ENCODE measurements at places on chromosomes 7 and 10. TPM values are rescaled to one million over a fixed set of nuclear protein-coding genes. Genes with fewer than 3 reads are reported as not detected.

Gene TSPAN15
- 1.8 TPM for total RNA-seq

Gene TRIM74
- total RNA-seq: 1.8 TPM

Gene DNAH11
- not detected for total RNA-seq

Gene CARD11
- total RNA-seq: 114 TPM

Gene MMP21
- not detected for total RNA-seq

- peaks cover 100% of the 10 kb centered on the region for H3K4me1 ChIP-seq
- no peaks in the 10 kb centered on the region for H3K27me3 ChIP-seq
- H3K4me3 ChIP-seq: no peak overlapping the region
- H3K36me3 ChIP-seq: peaks cover 56% of the 10 kb centered on the region
These were observed 163.8 kb upstream of the KLF14 start for GRCh38 chr7:130897515-130898419.

GRCh38 chr10:68010426-68010940 lies 64.6 kb downstream of the HERC4 start:
- H3K36me3 ChIP-seq: peaks cover 2% of the 10 kb centered on the region
- H3K4me3 ChIP-seq: no peak overlapping the region
- no peak overlapping the region for H3K27ac ChIP-seq
- H3K27me3 ChIP-seq: no peaks in the 10 kb centered on the region
- DNase-seq: no peak

DNA sequence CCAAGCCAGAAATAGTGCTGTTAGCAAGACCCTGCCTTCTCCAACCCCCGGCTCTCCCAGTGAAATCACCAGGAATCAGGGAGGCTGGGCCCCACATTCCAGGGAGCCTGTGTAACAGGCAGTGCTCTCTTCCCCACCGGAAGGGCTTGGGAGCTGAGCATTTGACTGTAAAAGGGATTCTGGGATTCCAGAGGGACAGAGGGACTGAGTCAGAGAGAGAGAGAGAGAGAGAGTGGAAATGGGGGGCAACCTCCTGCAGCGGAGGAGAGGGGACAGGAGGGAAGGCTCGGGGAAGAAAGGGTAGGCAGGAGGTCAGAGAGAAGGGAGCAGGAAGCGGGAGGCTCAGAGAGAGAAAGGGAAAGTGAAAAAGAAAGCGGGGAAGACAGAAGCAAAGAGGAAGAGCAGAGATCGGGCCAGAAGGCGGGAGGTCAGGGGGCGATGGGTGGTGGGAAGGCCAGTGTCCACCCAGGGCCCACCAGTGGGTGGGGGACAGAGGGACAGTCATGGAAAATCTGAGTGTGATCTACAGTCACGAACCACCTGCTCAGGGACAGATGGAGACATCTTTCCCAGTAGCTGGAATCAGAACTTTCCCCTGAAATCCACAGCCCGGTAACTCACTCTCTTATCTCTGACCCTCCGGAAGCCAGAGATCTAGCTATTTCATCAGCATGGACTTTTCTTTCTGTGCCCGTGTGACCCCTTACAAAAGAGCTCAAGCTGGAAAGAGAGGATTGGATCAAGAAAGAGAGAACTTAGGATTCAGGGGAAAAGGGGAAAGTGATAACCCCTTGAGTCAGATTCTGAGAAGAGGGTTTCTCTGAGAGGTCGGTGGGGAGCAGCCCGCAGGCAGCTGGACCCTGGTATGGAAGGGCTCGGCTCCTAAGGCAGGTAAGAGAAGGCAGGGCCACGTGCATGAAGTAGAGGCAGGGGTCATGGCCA lies 4.6 kb upstream of the SERPINE1 start:
- H3K27me3 ChIP-seq: peaks cover 56% of the 10 kb centered on the region
- H3K4me3 ChIP-seq: peak overlapping the region; percentile 80
- H3K36me3 ChIP-seq: peaks cover 1% of the 10 kb centered on the region
- DNase-seq: no peak
- H3K27ac ChIP-seq: no peak overlapping the region
- peaks cover 36% of the 10 kb centered on the region for H3K4me1 ChIP-seq

GRCh38 chr7:22726345-22726906 lies 574 bp upstream of the IL6 start:
- no peaks in the 10 kb centered on the region for H3K36me3 ChIP-seq
- peaks cover 67% of the 10 kb centered on the region for H3K27me3 ChIP-seq
- no peak overlapping the region for H3K27ac ChIP-seq
- DNase-seq: peak; percentile 61
- H3K4me3 ChIP-seq: peak overlapping the region; percentile 26
- H3K4me1 ChIP-seq: peaks cover 43% of the 10 kb centered on the region

DNA sequence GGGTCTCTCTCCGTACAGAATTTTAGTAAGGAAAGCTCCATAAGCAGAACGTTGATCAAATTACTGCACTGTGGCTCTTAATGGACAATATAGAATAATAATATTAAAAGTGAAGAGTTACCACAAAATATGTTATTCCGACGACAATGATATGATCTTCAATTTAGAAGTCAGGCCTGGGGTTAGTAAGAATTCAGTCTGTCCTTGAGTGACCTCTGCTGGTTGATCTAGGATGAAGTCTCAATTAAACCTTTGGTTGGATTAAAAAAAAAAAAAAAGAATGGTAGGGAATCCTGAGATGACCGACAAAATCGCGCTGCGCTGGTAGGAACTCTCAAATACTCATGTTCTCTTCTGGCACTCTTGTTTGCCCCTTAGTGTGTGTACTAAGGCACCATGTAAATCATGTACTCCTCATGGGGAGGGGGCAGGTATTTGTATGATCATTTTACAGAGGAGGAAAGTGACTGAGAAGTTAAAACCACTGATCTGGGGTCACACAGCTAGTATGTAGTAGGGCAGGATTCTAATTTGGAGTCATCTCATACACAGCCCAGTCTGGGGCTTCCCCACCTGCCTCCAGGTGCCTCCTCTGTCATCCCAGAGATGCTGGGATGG lies 161.3 kb upstream of the NPVF start:
- H3K4me3 ChIP-seq: no peak overlapping the region
- H3K4me1 ChIP-seq: peaks cover 5% of the 10 kb centered on the region
- DNase-seq: peak; percentile 2
- H3K27me3 ChIP-seq: peaks cover 6% of the 10 kb centered on the region
- H3K27ac ChIP-seq: no peak overlapping the region
- H3K36me3 ChIP-seq: no peaks in the 10 kb centered on the region

DNA sequence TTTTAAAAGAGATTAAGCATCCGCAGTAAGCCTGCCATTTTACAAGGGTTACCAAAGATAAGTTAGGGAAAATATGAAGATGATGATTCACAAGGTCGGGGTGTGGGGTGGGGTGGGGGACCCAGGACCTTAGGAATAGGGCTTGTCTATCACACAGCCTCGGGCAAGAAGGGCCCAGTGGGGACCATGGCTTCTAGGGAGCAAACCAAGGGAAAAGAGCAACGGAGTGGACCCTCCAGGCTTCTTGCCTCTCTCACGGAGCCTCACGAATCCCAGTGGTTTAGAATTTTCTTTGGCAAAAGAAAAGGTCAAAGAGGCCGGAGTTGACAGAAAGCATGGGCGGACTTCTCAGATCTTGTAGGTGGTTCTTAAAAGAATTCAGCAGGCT lies 1.3 kb downstream of the PRKCQ start:
- H3K36me3 ChIP-seq: peaks cover 15% of the 10 kb centered on the region
- no peak for DNase-seq
- H3K27me3 ChIP-seq: no peaks in the 10 kb centered on the region
- peaks cover 68% of the 10 kb centered on the region for H3K4me1 ChIP-seq
- H3K4me3 ChIP-seq: peak overlapping the region; percentile 90

- H3K36me3 ChIP-seq: no peaks in the 10 kb centered on the region
- H3K27ac ChIP-seq: peak overlapping the region; percentile 82
- H3K27me3 ChIP-seq: no peaks in the 10 kb centered on the region
- peaks cover 73% of the 10 kb centered on the region for H3K4me1 ChIP-seq
These were observed 16.8 kb downstream of the GIMAP5 start for GRCh38 chr7:150753826-150754603.

- H3K27ac ChIP-seq: no peak overlapping the region
- DNase-seq: no peak
- H3K27me3 ChIP-seq: no peaks in the 10 kb centered on the region
These were observed 12.8 kb downstream of the SH3PXD2A start for GRCh38 chr10:103842605-103843004.

DNA sequence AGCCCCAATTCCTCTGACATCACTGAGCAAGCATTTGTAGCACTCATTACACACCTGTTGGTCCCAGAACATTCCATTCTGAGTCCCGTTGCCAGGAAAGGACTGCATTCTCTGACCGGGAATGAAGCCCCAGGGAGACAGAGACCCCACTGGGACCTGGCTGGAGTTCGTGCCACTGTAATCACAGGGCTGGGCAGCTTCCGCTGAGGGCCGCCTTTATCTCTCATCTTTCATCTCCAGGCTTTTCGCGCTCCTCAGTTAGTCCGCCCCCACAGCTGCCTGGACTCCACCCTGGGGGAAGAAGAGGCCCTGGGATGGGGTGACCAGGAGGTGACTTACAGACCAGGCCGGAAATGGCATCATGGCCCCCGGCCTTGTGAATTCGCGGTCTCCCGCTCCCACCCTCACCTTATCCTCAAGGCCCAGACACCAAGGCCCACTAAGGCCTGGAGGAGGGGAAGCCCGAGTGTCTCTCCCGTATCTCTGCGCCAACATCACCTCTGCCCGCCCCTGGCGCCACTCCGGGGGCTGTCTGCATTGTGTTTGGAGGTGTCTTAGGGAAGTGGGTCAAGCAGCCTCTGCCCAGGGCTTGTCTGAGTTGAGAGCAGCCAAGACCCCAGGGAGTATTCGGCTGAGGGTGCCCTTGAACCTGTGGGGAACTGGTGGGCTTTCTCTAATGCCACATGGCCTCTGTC lies 75.4 kb downstream of the PROSER2 start:
- H3K4me1 ChIP-seq: no peaks in the 10 kb centered on the region
- DNase-seq: no peak
- H3K27me3 ChIP-seq: no peaks in the 10 kb centered on the region
- no peak overlapping the region for H3K4me3 ChIP-seq
- H3K36me3 ChIP-seq: no peaks in the 10 kb centered on the region

DNA sequence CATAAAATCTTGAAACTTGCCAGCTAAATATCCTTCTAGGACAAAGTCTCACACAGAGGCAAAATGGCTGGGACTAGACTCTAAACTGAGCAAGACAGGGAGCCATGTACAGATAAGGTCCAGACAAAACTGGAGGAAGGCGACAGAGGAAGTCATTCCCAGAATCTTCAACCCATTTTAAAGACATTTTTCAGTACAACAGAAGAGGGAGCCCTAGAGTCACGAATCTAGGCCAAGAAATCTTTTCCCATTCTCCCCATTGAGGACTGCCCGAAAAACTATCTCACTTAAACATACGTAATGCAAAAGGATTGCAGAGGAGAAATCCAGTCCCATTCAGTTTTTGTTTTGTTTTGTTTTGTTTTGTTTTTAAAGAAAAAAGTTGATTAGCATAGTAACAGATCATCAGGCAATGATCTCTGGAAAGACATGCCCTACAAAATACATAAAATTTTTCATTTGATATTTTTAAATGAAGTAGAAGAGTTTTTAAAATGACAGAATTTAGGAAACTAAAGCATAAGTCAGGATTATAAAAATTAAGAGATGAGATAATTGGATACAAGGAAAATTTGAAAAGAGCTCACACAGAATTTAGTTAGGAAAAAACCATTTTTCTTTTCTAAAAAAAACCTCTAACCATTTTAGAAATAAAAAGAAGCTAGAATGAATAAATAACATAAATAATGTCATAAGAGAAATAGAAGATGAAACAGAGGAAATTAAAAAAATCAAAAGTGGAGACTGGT lies 16.9 kb upstream of the PRF1 start:
- H3K4me1 ChIP-seq: peaks cover 50% of the 10 kb centered on the region
- peak overlapping the region; percentile 86 for H3K27ac ChIP-seq
- peaks cover 6% of the 10 kb centered on the region for H3K36me3 ChIP-seq
- H3K4me3 ChIP-seq: no peak overlapping the region
- DNase-seq: no peak
- peaks cover 7% of the 10 kb centered on the region for H3K27me3 ChIP-seq

DNA sequence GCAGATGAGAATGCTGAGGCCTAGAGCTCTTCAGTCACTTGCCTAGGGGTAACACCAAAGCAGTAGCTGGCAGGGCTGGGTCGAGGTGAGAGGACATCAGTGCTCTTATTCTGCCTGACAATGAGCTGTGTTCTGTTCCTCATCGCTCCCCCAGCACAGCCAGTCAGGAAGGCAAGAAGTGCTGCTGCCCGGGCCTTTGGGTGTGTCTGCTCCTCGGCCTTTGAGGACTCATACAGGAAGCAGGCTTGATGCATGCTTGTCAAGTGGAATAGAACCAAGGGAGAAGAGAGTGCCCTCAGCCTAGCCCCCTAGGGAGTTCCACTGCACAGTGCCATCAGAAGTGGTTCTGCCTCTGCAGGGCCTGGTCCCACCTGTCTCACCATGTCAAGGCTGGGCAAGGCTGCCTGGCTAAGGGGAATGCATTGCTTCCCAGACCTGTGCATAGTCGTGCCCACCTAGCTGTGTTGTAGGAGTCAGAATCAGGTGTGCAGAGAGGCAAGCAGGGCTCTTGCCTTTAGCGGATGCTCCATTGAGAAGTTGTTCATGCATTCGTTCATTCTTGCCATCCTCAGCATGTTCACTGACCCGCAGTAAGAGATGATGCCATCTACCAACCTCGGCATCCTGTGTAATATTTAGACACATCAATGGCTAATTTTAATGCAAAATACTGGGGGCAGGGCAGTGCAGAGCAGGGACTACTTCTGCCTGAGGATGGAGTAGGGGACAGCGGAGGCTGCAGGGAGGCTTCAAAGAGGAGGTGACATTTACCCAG lies 156.6 kb downstream of the RPS24 start:
- no peaks in the 10 kb centered on the region for H3K27me3 ChIP-seq
- H3K36me3 ChIP-seq: peaks cover 2% of the 10 kb centered on the region
- H3K27ac ChIP-seq: no peak overlapping the region
- no peak overlapping the region for H3K4me3 ChIP-seq

GRCh38 chr10:119439922-119440321 lies 102.6 kb downstream of the RGS10 start:
- DNase-seq: no peak
- H3K27me3 ChIP-seq: no peaks in the 10 kb centered on the region
- H3K36me3 ChIP-seq: peaks cover 8% of the 10 kb centered on the region
- no peak overlapping the region for H3K4me3 ChIP-seq
- no peaks in the 10 kb centered on the region for H3K4me1 ChIP-seq

DNA sequence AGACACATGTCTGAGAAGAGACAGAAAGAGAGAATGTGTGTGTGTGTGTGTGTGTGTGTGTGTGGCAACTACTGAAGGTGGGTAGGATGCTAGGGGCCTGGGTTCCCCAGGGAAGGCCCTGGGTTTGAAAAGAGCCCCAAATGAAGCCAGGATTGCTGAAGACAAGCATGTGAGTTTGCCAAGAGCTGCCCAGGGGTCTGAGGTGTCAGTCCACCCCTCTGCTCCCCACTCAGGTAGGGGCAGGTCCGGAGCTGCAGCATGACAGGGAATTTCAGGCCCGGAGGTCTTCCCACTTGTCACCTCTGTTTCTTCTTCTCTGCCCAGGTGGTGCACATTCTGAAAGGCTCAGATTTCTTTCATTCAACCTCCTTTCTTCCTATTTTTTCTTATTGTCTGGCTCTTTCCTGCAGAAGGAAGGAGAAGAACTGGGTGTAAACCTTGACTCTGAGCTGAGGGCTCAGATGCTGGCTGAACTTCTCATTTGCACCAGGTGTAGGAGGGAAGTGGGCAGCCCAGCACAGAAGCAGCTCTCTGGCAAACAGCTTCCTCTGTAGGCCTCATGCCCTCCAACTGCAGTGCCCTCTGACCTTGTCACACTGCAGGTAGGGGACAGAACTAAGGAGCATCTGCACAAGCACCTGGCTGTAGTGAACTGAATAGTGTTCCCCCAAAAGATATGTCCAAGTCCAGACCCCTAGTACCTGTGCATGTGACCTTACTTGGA lies 79.6 kb upstream of the LRRC4 start:
- no peaks in the 10 kb centered on the region for H3K27me3 ChIP-seq
- H3K4me1 ChIP-seq: peaks cover 59% of the 10 kb centered on the region
- no peak for DNase-seq
- H3K36me3 ChIP-seq: no peaks in the 10 kb centered on the region

GRCh38 chr7:92282221-92282814 lies 36.5 kb downstream of the ANKIB1 start:
- no peak for DNase-seq
- peaks cover 2% of the 10 kb centered on the region for H3K36me3 ChIP-seq
- no peak overlapping the region for H3K27ac ChIP-seq
- H3K4me3 ChIP-seq: no peak overlapping the region
- H3K4me1 ChIP-seq: peaks cover 12% of the 10 kb centered on the region
